GM19239 (cell line): ENCODE measurements at places on chromosomes 11 and 22.

GRCh38 chr22:28443526-28443876 lies 236.1 kb downstream of the TTC28 start:
- no peak for DNase-seq

DNA sequence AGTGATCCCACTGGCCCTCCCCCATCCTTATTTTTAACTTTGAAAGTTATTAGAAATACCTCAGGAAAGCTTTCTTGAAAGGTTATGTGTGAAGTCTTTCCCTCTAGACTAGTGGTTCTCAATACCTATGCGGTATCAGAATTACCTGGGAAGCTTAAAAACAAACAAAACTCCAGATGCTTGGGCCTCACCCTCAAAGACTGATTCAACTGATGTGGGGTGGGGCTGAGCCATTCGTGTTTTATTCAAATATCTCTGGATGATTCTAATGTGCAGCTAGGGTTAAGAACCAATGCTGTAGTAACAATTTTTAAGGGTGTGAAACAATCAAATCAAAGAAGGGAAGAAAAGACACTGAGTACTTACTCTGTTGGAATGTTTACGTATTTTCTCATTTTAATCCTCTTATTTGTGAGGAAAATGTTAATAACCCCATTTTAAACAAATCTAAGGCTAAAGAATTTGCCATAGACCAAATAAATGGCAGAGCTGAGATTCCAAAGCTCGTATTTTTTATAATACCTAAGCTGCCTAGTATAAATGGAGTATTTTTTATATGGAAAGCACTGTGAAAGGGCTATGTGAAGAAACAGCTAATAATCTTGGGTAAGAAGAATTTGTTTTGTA lies 47.6 kb downstream of the PLEKHB1 start:
- DNase-seq, result no peak

GRCh38 chr11:3907590-3907989 lies 52.1 kb downstream of the STIM1 start:
- no peak for DNase-seq

DNA sequence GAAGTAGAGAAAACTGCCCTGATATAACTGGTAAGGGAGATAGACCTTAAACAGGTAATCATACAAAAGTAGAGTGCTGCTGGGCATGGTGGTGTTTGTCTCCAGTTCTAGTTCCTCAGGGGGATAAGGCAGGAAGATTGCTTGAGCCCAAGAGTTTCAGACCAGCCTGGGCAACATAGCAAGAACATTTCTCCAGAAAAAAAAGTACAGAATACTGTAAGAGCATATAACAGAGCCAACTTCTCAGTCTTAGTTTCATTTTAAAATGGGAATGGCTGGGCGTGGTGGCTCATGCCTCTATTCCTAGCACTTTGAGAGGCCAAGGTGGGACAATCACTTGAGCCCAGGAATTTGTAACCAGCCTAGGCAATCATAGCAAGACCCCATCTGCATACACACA lies 4.5 kb upstream of the RHOG start:
- no peak for DNase-seq

DNA sequence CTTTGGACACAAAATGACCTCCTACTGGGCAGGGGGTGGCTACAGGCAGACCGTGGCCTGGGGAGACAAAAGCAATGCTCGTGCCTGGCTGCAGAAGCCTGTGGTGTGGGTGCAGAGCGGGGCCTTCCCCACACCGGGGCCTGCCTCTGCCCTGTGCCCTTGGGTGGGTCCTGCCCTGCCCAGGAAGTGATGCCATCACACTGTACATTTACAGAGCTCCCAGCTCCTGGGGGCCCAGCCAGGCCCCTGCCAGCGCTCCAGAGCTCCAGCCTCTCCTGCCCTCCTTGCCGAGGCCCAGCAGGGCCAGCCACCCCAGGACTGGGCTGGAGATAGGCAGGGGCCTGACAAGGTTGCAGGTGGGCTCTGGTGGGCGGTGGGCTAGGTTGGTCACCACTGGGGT lies 40.1 kb downstream of the MUC5B start:
- no peak for DNase-seq

- DNase-seq, result peak; percentile 42
Measured at GRCh38 chr11:70483077-70483861, 84.9 kb downstream of the CTTN start.

DNA sequence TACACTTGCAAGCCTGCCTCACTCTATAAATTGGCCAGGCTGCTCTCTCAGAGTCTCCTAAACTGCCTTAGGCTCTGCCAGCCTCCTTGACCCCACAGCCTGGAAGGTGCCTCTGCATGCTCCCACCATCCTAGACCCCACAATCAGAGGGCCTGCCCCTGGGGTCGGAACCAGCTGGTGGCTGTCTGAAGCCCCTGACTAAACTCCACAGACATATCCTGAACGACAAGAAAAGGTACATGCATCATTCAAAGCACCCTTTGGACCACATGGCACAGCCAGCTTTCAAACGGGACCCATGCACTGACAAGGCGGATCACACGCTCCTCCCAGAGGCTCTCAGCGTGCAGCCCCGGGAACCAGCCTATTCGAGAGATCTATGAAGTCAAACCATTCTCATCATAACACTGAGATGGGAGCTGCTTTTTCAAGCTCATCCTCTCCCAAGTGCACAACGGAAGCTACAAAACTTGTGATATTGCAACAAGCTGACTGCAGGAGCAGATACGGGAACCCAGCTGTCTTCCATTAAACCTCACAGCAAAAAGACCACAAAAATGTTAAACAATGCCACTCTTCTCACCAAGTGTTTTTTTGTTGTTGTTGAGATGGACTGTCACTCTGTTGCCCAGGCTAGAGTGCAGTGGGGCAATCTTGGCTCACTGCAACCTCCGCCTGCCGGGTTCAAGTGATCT lies 8.1 kb downstream of the SHANK2 start:
- DNase-seq, result no peak

DNA sequence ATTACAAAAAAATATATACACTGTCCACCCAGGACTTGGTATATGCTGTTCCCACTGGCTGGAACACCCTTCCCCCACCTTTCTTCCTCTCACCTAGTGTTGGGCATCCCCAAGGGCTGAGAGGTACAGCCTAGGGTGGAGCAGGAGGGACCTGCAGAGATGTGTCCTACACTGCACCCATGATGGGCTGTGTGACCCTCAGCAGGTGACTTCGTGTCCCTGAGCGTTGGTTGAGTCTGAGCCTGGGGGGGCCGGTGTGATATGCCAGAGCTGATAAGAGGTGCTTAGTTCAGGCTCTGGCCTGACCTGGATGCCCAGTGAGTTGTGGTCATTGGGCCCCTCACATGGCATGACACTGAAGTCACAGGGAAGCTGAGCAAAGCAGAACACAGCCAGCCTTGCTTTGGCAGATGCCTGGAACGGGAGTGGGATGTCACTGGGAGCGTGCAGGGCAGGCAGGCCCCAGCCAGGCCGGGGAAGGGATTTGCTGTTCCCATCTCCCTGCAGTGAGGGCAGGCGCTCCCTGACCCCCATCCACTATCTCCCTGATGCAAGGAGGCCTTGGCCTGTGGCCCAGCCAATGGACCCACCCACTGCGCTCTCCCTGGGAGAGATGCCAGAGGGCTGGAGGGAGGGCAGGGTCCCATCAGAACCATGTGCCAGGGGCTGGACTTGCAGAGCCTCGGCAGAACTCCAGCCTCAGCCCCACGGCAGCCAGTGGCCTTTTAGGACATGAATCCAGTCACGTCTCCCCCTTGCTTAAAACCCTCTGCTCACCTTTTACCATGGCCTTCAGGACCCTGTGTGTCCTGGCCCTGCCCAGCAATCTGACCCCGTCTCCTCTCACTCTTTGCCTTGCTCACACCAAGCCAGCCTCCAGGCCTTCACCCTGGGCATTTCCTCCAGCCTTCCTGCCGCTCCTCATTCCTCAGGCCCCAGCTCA lies 138.9 kb downstream of the MN1 start:
- DNase-seq, result no peak

- DNase-seq, result no peak
Measured at GRCh38 chr11:107473792-107474191, 16.2 kb upstream of the CWF19L2 start.

DNA sequence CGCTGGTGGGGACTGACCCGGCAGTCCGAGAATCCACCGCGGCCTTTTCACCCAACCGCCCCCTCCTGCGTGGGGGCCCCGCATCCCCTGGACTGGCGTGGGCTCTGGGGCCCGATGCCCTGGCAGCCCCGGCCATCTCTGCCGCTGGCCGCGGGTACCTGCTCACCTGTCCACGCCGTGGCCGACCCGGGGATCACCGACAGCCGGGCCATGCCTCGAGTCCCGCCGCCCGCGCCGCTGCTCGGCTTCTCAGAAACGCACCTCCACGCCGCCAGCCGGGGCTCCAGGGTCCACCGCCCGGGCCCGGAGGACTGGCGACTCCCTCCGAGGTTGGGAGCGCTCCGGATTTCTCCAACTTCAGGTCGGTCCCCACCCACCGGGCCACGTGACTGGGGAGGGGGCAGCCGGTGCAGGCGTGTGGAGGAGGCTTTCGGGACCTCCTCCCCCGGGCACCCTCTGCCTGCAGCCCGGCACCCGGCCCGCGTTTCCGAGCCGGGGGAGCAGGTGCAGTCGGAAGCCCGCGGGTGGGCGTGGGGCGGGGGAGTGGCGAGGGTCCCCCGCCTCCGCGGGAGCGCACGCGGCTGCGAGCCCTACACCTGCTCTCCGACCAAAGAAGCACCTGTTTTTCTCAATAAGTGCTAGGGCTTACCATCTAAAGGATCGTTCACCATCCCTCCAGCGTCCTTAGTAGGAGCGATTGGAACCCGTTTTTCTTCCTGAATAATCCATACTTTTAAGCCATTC lies 554 bp upstream of the NRIP3 start:
- no peak for DNase-seq

GRCh38 chr11:5603326-5603725 lies 6.9 kb downstream of the TRIM6 start:
- no peak for DNase-seq

DNA sequence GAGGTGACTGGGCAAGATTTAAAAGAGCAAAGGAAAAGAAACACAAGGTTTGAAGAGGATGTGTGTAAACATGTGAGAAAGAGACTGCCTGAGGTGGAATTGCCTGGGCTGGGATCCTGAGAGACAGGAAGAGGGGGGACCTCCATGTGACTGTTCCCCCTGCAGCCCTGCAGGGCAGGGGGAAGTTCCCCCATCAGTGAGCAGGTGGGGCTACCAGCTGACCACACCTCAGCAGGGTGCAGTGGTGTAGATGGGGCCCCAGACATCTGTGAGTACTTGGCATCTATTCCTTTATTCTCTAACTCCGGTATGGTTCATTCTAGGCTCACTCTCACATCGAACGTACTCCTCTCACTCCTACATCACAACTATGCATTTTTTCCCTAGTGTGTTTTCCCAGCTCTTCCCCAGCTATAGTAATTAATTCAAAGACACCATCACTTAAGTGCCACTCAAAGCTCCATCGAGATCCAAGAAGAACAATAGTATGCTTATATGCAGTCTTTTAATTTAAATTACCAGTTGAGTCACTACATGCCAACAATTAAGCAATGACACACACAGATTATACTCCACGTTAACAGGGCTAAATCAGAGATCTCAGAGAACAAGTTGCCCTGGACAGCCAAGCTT lies 42.7 kb downstream of the LGR4 start:
- no peak for DNase-seq

GRCh38 chr22:25656724-25657123 lies 85.3 kb upstream of the MYO18B start:
- DNase-seq, result peak; percentile 14

DNA sequence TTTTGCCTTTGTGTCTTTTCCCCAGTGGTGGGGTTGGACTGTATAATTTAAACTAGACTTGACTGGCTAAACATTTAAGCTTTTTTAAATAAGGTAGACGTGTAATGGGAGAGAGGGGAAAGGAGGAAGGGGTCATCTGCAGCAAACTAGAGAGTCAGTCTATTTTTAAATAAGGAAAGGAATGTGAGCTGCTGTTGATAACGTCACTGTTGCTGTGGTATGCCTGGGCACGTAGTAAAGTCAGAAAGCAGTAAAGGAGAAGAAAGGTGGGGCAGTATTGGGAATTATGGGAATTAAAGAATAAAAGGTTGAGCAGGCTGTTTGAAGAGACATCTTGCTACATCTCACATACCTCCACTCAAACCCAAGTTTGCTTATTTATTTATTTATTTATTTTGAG lies 80.4 kb upstream of the FSHB start:
- no peak for DNase-seq

GRCh38 chr11:32113200-32113919 lies 22.5 kb downstream of the RCN1 start:
- DNase-seq, result no peak

GRCh38 chr11:65530157-65530496 lies 5.2 kb downstream of the SCYL1 start:
- DNase-seq, result no peak

GRCh38 chr22:46638601-46639431 lies 18.6 kb downstream of the GRAMD4 start:
- no peak for DNase-seq

DNA sequence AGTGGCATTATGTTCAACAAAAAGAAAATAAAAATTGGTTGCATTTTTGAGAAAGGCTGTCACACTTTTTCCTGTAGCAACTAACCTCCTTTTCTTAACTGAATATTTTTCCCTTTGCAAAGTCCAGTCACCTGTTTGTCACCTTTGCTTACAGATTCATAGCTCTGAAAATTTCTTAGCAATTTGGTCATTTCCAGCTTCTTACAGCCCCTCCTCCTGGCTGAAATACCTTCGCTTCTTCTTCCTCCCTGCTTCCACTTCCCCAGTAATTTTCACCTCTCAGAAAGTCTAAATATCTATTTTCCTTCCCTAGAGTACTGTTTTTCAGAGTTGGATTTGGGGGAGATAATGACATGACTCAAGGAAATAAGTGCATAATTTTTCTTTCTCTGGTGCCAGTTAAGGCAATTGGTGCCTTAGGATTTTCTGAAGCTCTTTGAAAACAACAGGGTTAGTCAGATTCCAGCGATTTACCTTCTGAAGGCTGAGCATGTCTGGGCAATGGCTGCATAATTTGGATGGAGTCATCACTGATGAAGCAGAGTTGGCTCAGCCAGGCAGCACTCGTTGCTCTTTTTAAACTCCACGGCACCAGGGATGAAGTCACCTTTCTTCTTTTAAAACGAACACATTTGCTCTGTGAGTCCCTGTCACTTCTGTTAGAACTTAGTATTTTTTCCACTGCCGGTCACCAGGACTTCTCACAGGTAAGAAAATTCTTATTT lies 62.1 kb upstream of the AMOTL1 start:
- DNase-seq, result no peak

GRCh38 chr22:31274017-31274416 lies 18.3 kb downstream of the PIK3IP1 start:
- DNase-seq, result no peak

- DNase-seq, result no peak
Measured at GRCh38 chr11:17697175-17697949, 22.0 kb upstream of the MYOD1 start.

GRCh38 chr11:78171951-78172350 lies 16.5 kb downstream of the KCTD21 start:
- no peak for DNase-seq

- DNase-seq, result no peak
Measured at GRCh38 chr11:67387069-67387468, 4.7 kb upstream of the RAD9A start.

DNA sequence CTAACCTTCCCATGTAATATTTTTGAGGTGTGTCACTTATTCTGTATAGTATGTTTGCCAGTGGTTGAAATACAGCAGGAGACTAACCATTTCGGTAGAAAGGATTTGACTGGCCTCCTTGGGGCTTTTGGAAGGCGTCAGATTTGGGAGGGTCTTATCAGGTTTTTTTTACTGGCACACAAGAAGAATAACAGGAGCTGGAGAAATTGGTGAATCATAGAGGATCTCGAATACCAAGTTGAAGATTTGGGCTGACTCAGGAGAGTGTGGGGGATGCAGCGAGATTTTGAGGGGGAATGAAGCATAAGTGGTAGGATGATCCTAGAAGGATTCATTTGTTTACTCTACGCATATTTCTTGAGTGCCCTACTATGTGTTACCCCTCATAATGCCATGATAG lies 200.5 kb downstream of the DDX10 start:
- no peak for DNase-seq
